ENCODE measurements at places on chromosomes 7 and 10.
A peak's percentile ranks its signal among the peaks of the same experiment; 100 is the strongest.

DNA sequence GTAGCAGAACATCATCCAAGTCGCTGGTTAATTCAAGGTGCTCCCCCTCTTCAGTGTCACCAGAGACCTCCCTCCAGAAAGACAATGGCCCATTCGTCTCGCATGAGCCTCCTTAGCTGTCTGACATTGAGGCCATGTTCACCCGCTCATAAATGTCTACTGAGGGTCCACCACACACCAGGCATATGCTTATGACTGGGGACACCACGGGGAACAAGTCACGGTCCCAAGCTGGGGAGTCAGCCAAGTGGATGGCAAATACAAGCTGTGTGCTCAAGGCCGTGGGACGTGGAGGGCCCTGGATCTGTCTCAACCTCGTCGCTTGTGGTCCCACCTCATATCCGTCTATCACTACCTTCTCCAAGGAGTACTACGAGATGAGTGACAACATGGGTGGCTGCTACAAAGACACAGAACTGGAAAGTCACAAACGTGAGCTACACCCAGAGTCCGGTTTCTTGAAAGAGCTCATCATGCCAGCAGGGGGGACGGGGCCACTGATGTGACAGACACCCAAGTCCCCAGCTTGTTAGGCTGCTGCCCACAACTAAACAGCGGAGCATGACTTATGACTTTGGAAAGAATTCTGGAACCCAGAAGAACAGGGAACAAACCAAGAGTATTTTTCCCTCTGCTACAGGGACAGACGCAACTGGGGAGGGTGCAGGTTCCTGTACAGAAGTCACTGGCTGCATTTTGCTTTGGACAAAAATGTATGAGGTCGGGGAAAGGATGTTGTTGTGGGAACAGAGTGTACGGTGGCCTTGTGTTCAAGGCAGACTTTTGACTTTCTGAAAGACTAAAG is 189.6 kb downstream of the COBL start:
- no peak for DNase-seq

GRCh38 chr10:112132435-112132834 is 51.1 kb downstream of the GPAM start:
- DNase-seq: no peak

GRCh38 chr10:34993782-34994181 is 96.4 kb downstream of the CUL2 start:
- no peak for DNase-seq

- no peak for DNase-seq
Measured at GRCh38 chr7:32501522-32501921, 6.2 kb downstream of the AVL9 start.

DNA sequence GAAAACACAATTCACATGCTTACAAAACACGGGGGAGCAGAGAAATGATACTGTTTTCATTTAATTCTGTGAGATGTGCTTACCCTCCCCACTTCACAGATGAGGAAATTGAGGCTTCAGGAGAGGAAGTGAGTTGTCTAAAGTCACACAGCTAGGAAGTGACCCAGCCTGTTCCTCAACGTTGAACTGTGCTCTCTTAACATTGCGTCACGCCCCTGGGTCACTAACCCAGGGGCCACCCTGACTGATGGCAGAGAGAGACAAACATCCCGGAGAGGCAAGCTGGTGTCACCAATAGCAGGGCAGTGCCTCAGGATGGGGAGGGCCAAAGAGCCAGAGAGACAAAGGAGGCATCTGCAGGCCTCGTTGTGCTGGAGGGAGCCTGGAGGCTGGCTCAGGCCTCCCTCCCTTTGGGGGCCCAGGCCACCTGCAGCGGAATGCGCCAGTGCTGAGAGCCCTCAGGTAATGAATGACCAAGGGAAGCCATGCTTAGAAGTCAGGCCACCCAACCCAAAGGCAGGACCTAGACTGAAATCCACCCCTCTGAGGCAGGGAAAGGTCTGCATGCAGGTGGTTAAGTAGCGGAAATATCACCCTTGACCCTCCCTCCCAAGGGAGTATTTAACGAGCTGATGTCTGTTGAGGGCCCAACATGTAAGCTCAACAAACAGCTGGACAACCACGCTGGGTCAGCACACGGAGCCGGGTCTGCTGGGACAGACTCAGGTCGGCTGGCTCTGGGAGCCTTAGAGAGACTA is 81.3 kb downstream of the C10orf105 start:
- no peak for DNase-seq

GRCh38 chr7:90713628-90714027 is 117.5 kb downstream of the CDK14 start:
- no peak for DNase-seq

GRCh38 chr7:44263326-44264082 is 61.9 kb downstream of the CAMK2B start:
- DNase-seq: no peak

DNA sequence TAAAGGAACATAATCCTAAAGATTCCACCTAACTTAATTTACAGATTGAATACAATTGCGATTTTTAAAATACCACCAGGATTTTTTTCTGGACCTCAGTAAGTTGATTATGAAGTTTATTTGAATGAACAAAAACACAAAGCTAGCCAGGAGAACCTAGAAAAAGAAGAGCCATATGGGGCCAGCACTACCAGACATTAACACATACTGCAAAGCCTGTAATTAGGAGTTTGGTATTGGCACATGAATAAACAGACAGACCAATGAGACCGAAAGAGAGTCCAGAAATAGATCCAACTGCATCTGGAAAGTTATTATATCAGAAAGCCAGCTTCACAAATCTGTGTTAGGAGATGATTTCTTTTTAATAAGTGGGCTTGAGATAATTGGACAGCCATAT is 105.5 kb upstream of the CHST15 start:
- DNase-seq: no peak

- DNase-seq: no peak
Measured at GRCh38 chr10:5464546-5464945, 34.8 kb downstream of the CALML5 start.

GRCh38 chr10:15859509-15859905 is 800 bp downstream of the MINDY3 start:
- peak; percentile 63 for DNase-seq

DNA sequence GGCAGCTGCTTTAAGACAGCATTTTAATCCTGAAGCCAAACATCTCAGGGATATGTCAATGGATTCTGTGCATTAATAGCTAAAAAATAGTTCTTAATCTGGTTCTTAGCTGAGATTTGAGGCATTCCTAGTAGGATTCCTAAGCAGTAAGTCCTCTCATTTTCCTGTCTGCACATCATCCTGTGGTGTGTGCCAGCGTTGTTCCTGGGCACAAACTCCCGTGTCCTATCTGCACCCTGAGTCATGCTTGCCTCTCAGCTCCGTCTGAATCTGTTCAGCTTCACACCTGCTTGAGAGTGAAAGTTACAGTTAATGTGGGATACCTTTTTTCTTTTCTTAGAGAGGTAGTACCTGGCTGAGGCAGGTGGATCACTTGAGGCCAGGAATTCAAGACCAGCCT is 19.5 kb downstream of the BAG3 start:
- DNase-seq: no peak
